ENCODE measurements at places on chromosomes 5 and 9. TPM values are rescaled to one million over a fixed set of nuclear protein-coding genes. Genes with fewer than 3 reads are reported as not detected.

DNA sequence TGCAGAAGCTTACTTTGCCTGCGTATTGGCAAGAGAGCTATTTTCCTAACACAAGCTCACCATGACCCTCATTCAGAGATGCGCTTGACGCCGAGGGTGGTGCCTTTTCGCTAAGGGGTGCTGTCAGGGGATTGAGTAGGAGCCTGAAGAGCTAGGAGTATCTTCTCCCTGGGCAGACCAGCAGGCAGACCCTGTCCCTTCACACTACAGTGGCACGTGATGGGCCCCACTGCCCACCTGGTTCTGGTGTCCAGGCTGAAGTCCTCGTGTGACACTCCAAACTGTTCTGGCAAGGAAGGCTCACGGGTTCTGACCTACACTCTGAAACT, 198.3 kb downstream of the AUH start:
- H3K4me1 ChIP-seq, result peaks cover 7% of the 10 kb centered on the region
- DNase-seq, result no peak
- no peaks in the 10 kb centered on the region for H3K36me3 ChIP-seq
- H3K4me3 ChIP-seq, result no peak overlapping the region

LCN9 gene
- 0.57 TPM for total RNA-seq

TIFAB gene
- not detected for total RNA-seq

GGTA1 gene
- not detected for total RNA-seq
